Frontal cortex (tissue), 4 donors: ENCODE measurements at places on chromosomes 12 and 14.

DNA sequence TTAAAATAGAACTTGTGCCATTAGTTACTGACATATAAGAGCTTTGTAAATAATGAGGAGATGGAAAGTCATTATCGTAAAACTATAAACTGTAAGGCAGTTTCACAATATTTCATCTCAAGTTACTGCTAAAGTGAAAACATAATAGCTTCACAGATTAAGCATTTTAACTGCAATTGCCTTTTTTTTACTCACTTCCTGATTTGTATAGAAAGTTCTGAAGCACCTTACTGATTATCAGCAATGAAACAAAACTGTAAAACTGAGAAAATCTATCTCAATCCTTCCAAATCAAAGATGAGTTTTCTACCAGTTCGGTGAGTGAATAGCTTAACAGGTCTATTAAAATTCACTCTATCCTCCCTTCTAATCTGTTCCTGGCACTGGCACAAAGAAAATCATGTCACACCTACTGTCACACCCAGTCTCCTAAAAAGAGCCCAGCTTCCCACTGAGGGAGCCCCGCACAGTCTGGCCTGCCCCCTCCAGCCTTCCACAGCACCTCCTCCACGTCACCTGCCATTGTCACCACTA, 161.4 kb upstream of the ABCD2 start:
- DNase-seq, result no peak

DNA sequence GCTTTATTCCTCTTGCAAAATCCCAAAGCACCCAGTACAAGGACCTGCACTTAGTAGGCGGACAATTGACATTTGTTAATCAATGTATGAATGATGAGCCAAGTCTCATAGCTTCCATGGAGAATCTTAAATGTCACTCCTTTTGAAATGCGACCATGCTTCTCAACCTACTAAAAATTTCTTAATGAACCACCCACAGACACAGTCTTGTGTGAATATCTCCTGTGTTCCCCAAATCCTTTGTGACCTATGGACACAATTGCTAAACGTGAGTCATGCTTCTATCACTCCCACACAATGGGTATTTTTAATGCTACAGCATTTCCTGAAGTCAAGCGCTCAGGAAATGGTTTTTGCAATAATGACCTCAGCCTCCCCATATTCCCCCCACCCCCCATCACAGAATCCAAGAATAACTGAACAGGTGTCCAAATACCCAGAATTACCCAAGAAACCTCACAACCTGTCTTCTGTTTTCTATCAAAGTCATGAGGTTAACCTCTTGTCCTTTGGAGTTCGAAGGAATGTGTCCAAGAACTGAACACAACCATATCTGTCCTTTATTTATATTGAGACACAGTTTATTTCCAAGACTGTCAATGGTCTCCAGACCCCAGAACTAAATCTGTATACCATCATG, 163.6 kb upstream of the PLEKHG7 start:
- no peak for DNase-seq

DNA sequence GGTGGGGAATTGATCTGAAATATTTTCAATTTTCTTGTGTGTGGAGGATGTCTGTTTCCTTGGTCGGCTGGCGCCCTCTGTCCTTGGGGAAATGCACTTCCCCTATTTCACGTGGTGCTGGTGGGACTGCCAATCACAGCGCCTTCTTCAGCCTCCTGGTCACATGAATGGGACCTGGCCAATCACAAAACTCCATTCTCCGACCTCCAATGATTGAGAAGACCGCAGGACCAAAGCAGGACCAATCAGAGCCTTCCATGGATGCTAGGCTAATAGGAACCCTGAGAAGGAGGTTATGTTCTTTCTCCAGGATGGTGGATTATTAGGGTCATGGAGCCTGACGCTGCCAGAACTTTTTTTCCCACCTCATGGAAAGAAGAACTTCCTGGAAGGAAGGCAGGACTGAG, 188.7 kb downstream of the TTC8 start:
- DNase-seq, result no peak

GRCh38 chr14:80587096-80587724, 354.3 kb downstream of the CEP128 start:
- no peak for DNase-seq

DNA sequence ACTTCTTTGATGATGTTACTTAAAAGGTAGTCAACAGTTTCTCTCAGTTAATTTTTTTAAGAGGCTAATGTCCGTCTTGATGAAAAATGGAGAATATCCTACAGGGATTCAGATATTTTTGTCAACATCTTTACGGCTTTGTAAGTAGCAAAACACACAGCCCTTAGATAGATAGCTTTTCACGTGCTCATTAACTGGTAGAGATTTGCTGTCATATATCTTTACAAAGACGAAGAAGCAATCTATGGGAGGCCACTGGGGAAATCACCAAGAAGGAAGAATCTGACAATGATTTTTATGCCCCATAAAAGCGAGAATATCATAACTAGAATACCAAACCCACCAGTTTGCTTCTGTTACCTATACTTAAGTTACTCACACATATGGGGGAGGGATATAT, 121.2 kb downstream of the SLC2A13 start:
- no peak for DNase-seq

DNA sequence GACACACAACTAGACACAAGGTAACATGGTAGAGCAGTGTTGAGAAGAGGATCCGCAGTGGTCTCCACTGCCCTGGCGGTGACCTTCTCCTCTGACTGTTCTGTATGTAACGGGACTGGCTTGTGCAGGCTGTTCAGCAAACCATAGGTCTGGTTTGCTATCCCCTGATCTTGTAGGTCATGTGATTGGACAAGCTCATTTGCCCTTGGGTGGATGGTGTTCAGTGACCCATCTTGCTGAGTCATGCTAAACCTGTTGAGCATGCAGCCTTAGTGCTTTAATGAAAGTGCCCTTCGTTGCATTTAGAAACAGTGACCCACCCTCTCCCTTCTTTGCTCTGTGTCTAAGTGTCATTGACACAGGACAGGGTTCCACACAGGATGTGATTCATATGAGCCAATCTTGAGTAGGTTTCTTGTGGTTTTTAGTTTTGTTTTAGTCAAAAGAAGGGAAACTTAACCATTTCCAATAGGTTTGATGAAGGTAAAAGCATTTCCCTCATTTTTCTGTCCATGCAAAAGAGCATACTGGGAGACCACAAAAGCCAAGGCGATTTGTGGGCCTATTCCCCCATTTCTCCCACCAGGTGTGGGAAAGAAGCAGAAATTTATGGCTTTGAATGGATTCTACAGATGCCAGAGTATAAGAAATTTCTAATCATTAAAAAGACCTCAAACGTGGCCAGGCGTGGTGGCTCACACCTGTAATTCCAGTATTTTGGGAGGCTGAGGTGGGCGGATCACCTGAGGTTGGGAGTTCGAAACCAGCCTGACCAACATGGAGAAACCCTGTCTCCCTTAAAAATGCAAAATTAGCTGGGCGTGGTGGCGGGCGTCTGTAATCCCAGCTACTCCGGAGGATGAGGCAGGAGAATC, 32.6 kb upstream of the HIF1A start:
- DNase-seq, result no peak

DNA sequence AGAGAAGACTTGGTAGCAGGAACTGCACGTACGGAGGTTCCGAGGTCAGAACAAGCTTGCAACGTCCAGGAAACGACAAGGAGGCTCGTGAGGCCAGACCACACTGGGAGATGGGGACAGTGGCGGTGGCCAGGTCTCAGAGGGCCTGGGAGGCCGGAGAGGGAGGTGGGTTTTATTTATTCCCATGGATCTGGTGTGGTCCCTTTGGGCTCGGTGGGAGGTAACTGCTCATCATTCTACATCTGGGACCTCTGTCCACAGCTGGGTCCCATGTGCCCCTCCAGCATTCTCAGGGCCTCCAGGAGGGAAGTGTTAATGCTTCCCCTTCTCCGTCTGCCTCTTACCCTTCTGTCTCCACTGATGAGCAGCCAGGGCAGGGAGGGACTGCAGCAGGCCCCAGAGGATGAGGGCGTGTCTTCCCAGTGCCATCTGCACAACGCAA, 35.7 kb upstream of the NCOR2 start:
- no peak for DNase-seq

DNA sequence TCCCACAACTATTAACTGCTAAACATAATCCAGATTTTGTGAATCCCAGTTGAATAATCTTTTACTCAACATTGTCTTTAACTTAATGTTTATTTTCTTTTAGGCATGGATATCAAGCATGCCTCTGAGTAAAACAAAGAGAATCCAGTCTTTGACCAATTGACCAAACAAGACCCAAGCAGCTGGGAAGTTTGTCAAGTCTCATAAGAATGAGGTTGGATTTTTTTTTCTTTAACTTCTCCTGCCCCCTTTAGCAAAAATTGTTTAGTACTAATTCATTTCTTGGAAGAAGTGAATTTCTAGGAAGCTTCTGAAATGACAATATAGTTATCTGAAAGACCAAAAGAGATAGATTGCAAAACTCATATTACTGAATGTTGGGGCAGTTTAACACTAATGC, 89.9 kb downstream of the OTOGL start:
- DNase-seq, result no peak

DNA sequence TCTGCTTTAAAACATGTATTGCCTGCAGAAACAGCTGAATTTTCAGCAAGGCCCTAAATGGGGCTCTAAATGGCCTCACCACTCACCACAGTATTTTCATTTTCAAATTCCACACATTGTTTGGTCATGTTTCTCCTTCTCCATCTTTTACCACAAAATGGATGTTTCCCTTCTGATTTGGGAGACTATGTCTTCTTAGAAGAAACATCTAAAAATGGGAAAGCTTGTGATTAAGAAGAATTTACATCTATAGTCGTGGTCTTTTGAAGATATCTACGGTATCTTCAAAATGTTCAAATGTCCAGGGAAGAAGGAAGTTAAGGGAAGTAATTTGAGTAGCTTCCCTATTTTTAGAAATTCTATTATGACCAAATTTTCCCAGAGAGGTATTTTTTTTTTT, 20.7 kb upstream of the TUBA1C start:
- DNase-seq, result no peak

GRCh38 chr14:74771399-74771798, 8.3 kb downstream of the YLPM1 start:
- no peak for DNase-seq

- no peak for DNase-seq
Measured at GRCh38 chr12:93447555-93448290, 6.0 kb upstream of the UBE2N start.

- peak; percentile 67 for DNase-seq
Measured at GRCh38 chr14:32939254-32940065, 781 bp downstream of the NPAS3 start.

- DNase-seq, result no peak
Measured at GRCh38 chr12:59695379-59695778, 99.5 kb downstream of the SLC16A7 start.

- no peak for DNase-seq
Measured at GRCh38 chr14:38291681-38292467, 36.0 kb upstream of the CLEC14A start.

GRCh38 chr12:102763061-102763460, 154.0 kb downstream of the PAH start:
- no peak for DNase-seq

DNA sequence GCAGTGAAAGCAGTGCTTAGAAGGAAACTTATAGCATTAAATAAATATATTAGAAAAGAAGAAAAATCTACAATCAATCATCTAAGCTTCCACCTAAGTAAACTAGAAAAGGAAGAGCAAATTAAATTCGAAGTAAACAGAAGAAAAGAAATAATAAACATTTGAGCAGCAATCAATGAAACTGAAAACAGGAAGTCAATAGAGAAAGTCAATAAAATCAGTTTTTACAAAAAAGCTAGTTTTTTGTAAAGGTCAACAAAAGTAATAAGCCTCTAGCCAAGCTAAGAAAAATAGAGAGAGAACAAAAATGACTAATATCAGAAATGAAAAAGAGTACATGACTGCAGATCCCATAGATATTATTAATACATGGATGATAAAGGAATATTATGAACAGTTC, 34.2 kb upstream of the KTN1 start:
- DNase-seq, result no peak

DNA sequence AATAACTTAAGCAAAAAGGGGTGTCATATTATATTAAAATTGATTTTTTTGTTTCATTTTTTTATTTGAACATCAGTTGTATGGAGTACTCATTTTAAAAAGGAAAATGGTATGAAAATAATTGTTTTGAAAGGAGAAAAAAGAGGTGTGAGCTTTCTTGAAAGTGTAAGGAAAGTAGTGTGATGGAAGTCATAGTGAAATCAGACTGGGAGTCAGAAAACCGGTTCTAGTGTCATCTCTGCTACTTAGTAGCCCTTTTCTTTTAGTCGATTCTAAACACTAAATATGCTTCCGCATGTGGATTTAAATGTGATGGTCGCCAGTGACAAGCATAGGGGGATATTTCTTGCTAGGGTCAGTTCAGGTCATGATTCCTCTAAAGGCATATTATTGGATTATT, 1.8 kb upstream of the DYRK2 start:
- DNase-seq, result no peak

- no peak for DNase-seq
Measured at GRCh38 chr12:27624586-27624985, 71.7 kb upstream of the REP15 start.

GRCh38 chr14:35050652-35051051, 4.6 kb downstream of the FAM177A1 start:
- no peak for DNase-seq

DNA sequence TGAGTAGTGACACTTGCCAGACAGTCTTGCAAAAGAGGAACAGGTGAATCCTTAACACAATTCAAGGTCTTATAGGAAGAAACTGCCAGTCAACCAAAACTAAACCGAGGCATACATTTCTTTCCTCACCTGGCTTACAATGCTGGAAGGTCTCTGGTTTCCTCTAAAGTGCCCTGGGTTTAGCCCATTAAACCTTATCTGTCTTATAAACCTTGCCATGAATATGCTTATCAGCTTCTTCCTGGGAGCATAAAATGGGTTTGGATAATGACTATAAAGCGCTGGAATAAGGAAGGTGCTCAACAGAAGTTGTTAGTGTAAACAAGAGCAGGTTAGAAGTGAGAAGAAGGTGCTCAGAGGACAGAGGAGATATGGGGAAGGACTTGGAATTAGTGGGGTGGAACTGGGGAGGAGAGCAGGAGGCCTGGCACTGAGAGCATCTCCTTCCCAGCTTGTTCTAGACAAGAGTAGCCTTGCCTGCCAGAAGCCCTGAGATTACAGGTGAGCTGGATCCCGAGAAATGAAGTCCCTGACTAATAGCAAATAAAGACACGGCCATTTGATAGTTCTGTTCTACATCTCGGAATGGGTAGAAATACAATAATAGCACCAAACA, 14.1 kb upstream of the GPRC5A start:
- DNase-seq, result no peak

DNA sequence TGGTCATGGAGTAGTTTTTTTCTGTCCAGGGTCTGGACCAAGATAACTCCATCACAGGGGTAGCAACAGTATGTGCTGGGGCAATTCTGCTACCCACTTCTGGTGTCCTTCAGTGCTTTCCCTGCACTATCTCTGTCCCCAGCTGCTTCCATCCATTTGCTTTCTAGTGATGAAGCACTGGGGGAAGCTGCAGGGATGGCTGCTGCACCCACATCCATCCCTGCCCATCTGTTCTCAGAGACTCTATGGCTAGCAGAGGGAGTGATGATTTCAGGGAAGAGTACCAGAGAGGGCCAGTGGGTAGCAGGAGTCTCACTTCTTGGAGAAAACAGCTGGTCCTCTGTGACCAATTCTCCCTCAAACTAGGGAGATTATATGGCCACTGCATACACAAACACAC, 44.1 kb downstream of the ETV6 start:
- DNase-seq, result no peak
